ENCODE measurements at places on chromosomes 7 and 10. TPM values are rescaled to one million over a fixed set of nuclear protein-coding genes. Genes with fewer than 3 reads are reported as not detected.

- no peak overlapping the region for H3K4me3 ChIP-seq
- no peaks in the 10 kb centered on the region for H3K36me3 ChIP-seq
- H3K4me1 ChIP-seq = no peaks in the 10 kb centered on the region
- no peak overlapping the region for H3K27ac ChIP-seq
These were observed 203.3 kb upstream of the HGF start for GRCh38 chr7:81973117-81973516.

DNA sequence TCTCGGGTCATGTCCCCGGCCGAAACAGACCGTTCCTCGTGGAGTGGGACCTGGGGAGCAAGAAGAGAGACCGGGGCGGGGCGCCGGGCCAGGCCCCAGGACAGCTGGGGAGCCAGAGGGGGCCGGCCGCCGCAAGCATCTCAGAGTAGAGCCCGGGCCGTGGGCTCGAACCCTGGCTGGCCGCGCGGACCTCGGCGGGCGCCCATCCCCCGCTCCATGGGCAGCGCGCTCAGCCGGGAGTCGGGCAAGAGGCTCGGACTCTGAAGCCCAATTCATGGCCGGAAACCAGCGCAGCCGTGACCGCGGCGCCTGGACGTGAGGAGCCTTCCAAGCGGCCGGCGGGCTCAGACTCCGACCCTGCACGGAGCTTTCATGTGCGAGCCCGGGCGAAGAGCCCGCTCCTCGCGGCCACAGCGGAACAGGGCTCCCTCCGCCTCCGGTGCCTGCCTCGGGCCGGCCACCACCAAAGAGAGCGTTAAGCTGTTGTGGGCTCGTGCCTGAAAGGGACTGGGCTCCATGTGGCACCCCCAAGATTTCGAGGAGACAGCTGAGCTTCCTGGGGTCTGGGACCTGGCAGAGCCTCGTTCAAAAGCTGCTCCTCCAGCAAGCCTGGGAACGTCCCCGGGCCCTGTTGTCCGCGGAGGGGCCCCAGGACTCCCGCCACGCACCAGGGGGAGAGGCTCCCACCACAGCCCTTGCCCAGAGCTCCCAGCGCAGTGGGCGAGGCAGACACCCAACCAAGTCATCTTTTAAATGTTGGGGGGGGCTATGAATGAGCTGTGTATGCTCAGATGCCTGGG, 757 bp upstream of the GRID1 start:
- H3K27me3 ChIP-seq = peaks cover 13% of the 10 kb centered on the region
- peaks cover 40% of the 10 kb centered on the region for H3K4me1 ChIP-seq

DNA sequence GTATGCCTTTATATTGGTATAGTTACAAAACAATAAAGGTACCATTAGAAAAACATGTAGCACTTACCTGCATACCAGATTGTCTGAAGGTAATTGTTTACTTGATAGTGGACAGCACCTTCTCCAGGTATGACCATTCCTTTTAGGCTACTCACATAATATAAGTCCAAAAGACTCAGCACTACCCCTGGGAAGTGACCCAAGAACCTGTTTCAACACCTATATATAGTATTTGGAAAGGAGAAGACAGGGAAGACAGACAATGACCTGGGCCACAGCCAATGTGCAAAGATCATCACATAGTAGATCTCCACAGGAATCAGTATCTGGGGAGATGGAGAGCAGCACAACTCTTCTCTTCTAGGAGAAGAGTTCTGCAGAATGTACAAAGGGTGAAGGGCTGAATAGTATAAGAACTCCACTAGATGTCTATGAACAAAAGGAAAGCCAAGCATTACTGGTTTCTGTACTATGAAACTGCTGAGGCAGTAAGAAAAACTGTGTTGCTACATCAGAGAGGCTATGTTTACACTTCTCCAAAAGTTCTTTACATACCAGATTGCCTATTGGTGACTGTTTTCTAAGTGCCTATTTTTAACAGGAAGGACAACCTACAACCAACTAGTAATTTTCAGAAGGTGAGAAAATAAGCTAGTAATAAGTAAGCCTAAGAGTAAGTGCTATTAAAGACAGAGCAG, 159.2 kb downstream of the BTAF1 start:
- H3K4me3 ChIP-seq = no peak overlapping the region
- peaks cover 3% of the 10 kb centered on the region for H3K4me1 ChIP-seq
- H3K27me3 ChIP-seq = no peaks in the 10 kb centered on the region
- no peak overlapping the region for H3K27ac ChIP-seq

DNA sequence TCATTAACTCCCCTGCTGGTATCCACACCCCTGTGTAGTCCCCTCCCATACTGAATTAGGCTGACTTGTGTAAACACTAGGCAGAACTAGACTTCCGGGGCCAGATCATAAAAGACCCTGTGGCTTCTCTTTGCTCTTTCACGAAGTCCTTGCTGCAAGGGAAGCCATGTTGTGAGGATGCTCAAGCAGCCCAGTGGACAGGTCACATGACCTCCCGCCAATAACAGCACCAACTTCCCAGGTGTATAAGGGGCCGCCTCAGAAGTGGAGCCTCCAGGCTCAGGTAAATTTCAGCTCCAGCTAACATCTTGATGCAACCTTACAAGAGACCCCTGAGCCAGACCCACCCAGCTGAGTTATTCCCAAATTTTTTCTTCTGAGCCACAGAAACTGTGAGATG, 11.3 kb upstream of the FOXK1 start:
- no peaks in the 10 kb centered on the region for H3K27me3 ChIP-seq
- no peak overlapping the region for H3K27ac ChIP-seq
- no peak for DNase-seq
- H3K4me3 ChIP-seq = no peak overlapping the region
- no peaks in the 10 kb centered on the region for H3K36me3 ChIP-seq

- no peak overlapping the region for H3K27ac ChIP-seq
- peaks cover 55% of the 10 kb centered on the region for H3K36me3 ChIP-seq
- H3K4me3 ChIP-seq = no peak overlapping the region
- DNase-seq = no peak
- H3K27me3 ChIP-seq = no peaks in the 10 kb centered on the region
- H3K4me1 ChIP-seq = no peaks in the 10 kb centered on the region
These were observed 18.0 kb downstream of the RBAK start for GRCh38 chr7:5063698-5064097.

- H3K36me3 ChIP-seq = no peaks in the 10 kb centered on the region
- no peaks in the 10 kb centered on the region for H3K27me3 ChIP-seq
- no peak overlapping the region for H3K27ac ChIP-seq
- DNase-seq = no peak
These were observed 449.3 kb downstream of the CNTNAP2 start for GRCh38 chr7:146565872-146566271.

- no peaks in the 10 kb centered on the region for H3K36me3 ChIP-seq
- H3K27me3 ChIP-seq = no peaks in the 10 kb centered on the region
- no peak overlapping the region for H3K4me3 ChIP-seq
These were observed 666 bp downstream of the SMKR1 start for GRCh38 chr7:129502708-129503685.

- H3K36me3 ChIP-seq = no peaks in the 10 kb centered on the region
- no peak overlapping the region for H3K27ac ChIP-seq
- no peaks in the 10 kb centered on the region for H3K4me1 ChIP-seq
- H3K27me3 ChIP-seq = no peaks in the 10 kb centered on the region
- H3K4me3 ChIP-seq = no peak overlapping the region
- DNase-seq = no peak
These were observed 236.4 kb upstream of the GRM3 start for GRCh38 chr7:86407291-86407690.

GRCh38 chr10:22133749-22134624, 83.8 kb downstream of the EBLN1 start:
- no peaks in the 10 kb centered on the region for H3K27me3 ChIP-seq
- no peaks in the 10 kb centered on the region for H3K4me1 ChIP-seq
- no peaks in the 10 kb centered on the region for H3K36me3 ChIP-seq
- no peak for DNase-seq

The DPP6 gene
- 1.8 TPM for total RNA-seq

The RNLS gene
- total RNA-seq = 26.5 TPM

The MYH16 gene
- total RNA-seq = under 0.01 TPM

The MET gene
- total RNA-seq = 23.7 TPM
